Thoracic aorta (tissue), 2 donors: ENCODE measurements at places on chromosomes 6 and 20. TPM values are rescaled to one million over a fixed set of nuclear protein-coding genes. Genes with fewer than 3 reads are reported as not detected.

- H3K4me3 ChIP-seq: no peak overlapping the region
- DNase-seq: no peak
- no peaks in the 10 kb centered on the region for H3K27me3 ChIP-seq
- H3K36me3 ChIP-seq: no peaks in the 10 kb centered on the region
- H3K27ac ChIP-seq: no peak overlapping the region
These were observed 53.0 kb downstream of the NUDT3 start for GRCh38 chr6:34339432-34339831.

- H3K36me3 ChIP-seq: no peaks in the 10 kb centered on the region
- DNase-seq: no peak
- H3K4me3 ChIP-seq: no peak overlapping the region
- no peaks in the 10 kb centered on the region for H3K27me3 ChIP-seq
These were observed 55.3 kb upstream of the GPR6 start for GRCh38 chr6:109922851-109923250.

Gene DNAH8
- not detected for total RNA-seq

Gene RAB22A
- 26.5 TPM for total RNA-seq

DNA sequence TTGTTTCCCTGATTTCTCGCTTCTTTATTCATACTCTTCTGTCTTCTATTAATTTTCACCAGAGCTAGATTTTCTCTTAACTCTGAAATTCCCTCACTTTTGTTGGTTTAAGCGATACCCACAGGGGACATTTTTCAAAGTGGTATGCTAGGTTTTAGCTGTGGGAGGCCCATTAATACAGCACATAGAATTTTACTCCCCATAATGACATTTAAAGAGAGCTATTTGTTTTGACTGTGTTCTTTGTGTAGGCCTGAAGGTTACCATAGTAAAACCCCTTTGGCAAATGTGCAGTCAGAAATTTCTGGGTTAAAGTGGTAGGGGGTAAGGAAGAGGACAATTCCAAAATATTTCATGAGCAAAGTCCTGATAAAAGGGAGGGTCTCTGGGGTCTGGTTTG lies 721.1 kb upstream of the CITED2 start:
- no peak overlapping the region for H3K27ac ChIP-seq
- H3K4me1 ChIP-seq: peaks cover 8% of the 10 kb centered on the region
- no peaks in the 10 kb centered on the region for H3K36me3 ChIP-seq
- H3K4me3 ChIP-seq: no peak overlapping the region
- no peak for DNase-seq

Gene ANKRD66
- total RNA-seq: not detected

Gene TFB1M
- 6.6 TPM for total RNA-seq
